Activated T-helper 9 cell treated with anti-CD3 and anti-CD28 coated beads, Interleukin-2, amount 50 U/mL, for 16 hours (primary cell): ENCODE measurements at places on chromosomes 2 and 18.

GRCh38 chr2:207123335-207123744 is 42.4 kb downstream of the KLF7 start:
- DNase-seq = peak; percentile 28

- no peak for DNase-seq
Measured at GRCh38 chr18:23853448-23854195, 160.9 kb upstream of the TTC39C start.

GRCh38 chr2:174341293-174341994 is 6.7 kb downstream of the SP9 start:
- peak; percentile 80 for DNase-seq

DNA sequence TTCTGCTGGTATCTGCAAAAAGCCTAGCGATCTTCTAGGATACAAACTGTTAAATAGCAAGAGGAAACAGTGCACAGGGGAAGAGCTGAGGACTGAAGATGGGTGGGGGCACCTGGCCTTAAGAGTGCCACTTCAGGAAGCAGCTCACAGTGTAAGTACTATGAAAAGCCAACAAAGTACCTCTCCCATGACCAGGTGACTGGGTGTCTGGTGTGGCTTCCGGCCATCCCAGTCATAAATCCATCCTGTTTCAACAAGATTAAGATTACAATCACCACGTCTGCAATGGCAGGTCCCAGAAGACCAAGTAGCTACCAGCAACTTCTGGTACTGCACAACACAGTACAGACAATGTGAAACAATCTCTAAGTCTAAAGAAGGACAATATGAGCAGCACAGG is 15.9 kb downstream of the ERFE start:
- no peak for DNase-seq

DNA sequence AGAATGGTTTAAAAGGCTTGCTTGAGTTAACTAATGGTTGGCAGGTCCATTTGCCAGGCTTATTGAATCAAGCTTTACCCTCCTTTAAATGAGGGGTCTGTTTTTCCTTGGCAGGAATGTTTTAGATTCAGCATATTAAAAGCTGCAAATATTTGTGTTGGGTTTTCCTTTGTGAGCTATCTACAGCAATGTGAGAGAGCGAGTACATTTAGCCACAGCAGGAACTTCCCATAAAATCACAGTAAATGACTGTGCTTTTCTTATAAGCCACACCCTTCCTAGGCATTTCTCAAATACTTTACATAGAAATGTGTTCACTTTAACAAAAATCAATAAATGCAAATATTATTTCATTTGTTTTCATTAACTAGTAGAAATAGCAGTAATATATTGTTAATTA is 23.9 kb downstream of the CALCRL start:
- DNase-seq = no peak

GRCh38 chr2:222796413-222797103 is 64.3 kb upstream of the ACSL3 start:
- no peak for DNase-seq

GRCh38 chr2:192292478-192292877 is 97.7 kb upstream of the TMEFF2 start:
- no peak for DNase-seq

DNA sequence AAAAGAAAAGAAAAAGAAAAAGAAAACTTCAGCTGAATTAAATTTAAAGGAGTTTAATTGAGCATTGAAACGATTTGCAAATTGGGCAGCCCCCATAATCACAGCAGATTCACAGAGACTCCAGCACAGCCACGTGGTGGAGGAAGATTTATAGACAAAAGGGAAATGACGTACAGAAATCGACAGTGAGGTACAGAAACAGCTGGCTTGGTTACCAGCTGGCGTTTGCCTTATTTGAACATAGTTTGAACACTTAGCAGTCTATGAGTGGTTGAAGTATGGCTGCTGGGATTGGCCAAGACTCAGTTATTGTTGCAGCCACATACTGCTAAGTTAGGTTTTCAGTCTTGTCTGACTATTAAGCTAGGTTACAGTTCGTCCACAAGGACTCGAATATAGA is 312.2 kb upstream of the SLC14A2 start:
- no peak for DNase-seq

- no peak for DNase-seq
Measured at GRCh38 chr18:54043484-54044251, 180.8 kb downstream of the MBD2 start.

DNA sequence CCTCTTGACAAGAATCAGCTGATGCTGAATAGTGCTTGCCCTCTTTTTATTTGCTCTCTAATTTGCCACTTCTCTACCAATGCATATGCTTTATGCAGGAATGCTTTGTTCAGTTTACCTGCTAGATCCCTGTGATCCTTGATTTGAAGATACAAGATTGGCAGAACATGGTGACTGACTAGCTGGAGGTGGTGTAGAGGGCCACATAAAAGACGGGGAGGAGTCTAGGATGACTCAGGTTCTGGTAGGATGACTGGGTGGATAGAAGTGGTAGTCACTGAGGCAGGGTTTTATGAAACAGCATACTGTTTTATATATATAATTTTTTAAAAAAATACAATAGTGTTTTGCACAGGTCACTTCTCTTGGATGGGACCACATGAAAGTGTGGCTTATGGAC is 6.3 kb upstream of the ADGRF3 start:
- no peak for DNase-seq

- DNase-seq = no peak
Measured at GRCh38 chr2:66567729-66568128, 132.8 kb downstream of the MEIS1 start.

DNA sequence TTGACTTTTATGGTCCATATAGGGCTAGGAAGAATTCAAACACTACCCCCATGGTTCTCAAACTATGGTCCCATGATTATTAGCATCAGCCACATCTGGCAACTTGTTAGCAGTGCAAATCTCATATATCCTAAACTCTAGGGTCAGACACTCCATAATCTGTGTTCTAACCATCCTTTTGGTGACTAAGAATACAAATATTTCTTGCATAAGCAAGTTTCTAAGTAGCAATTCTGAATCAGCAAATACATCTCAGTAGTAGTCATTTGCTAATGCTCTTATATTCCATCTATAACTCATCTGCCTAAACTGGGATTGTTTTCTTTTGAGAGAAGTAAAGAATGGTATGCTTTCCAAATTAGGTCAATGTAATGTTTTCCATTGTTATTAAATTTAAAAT is 447.3 kb downstream of the TMX3 start:
- no peak for DNase-seq

DNA sequence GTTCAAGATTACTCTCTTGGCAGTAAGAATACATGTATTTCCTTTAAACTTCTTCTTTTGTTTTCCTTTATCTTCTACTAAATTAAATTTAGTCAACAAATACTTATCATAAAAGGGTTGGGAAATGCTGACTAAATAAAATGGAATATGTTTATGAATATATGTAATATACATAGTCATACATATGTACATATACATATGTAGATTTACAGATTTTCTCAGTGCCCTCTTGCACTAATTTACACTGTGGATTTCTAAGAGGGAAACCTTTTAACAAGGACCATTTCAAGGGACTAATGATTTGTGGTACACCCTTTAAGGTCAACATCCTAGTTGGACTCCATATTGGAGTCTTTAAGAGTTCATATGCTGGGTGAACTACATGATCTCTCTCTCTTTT is 37.2 kb downstream of the FAM98A start:
- no peak for DNase-seq

DNA sequence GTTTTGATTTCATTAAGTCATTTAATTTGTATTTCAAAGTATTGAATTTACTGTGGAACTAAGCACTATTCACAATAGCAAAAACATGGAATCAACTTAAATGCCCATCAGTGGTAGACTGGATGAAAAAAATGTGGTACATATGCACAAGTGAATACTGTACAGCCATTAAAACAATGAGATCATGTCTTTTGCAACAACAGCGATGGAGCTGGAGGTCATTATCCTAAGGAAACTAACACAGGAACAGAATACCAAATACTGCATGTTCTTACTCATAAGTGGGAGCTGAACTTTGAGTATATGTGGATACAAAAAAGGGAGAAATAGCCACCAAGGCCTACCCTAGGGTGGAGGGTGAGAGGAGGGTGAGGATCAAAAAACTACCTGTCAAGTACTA is 164.4 kb downstream of the BABAM2 start:
- no peak for DNase-seq

DNA sequence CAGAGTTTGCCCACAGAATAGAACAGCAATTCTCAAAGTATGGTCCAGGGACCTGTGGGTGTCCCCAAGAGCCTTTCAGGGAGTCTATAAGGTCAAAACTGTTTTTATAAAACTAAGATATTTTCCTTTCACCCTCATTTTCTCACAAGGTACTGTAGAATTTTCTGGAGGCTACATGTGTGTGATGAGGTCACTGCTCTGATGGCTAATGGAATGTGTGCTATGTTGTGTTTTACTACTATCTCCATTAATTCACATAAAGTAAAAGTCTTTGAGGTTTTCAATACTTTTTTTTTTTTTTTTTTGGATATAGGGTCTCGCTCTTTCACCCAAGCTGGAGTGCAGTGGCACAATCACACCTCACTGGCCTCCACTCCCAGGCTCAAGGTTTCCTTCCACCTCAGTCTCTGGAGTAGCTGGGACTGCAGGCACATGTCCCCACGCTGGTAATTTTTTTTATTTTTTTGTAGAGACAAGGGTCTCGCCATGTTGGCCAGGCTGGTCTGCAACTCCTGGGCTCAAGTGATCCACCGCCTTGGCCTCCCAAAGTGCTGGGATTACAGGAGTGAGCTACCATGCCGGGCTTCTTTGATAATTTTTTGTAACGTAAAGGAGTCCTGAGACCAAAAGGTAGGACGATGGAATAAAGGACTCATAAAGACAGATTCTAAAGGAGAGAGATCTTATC is 1.8 kb downstream of the TRABD2A start:
- no peak for DNase-seq

DNA sequence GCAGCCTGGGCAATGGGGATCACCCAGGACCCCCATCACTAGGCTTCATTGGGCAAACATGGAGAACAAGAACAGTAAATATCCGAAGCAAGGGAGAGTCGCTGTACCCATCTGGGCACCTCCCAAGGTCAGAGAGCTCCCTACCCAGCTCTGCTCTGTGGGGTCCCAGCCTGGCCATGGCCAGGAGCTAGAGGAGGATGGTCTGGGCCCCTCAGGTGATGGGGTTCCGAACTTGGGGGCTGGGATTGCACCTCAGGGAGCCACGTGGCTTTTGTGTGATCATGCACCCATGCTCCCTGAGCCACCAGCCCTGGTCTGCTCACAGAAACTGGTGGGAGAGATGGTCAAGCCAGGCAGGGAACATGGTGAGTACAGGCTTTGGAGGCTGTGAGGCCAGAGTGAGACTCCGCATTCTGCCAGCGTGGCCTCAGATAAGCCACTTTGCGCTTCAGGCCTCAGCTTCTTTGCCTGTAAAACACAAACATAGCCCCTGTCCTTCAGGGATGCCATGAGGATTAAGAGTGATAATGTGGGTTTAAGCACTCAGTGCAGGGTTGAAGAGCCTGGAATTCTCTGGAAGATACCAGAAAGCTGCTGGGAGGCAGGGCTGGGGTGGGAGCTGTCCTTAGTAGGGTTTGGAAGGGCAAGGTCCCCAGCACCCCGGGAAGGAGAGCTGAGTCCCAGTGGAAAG is 3.0 kb upstream of the NMUR1 start:
- no peak for DNase-seq

- DNase-seq = no peak
Measured at GRCh38 chr2:162234620-162235462, 8.4 kb downstream of the FAP start.

DNA sequence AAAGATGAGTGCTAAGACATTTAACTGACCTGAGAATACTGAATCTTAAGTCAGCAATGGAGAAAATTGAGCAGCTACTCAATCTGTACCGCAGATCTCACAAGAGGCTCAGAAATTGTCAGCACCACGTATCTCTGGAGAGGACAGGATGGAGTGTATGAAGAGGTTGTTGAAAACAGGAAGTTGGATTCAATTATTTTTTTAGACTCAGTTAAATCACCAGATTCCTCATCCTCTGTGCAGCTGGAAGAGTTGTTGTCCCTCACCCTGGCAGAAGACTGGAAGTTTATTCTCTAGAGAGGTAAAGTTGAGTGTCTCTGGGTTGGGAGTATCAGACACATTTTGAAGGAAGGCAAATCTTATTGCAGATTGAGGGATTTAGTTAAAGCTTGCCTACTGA is 114.9 kb upstream of the NT5C1B start:
- DNase-seq = no peak

DNA sequence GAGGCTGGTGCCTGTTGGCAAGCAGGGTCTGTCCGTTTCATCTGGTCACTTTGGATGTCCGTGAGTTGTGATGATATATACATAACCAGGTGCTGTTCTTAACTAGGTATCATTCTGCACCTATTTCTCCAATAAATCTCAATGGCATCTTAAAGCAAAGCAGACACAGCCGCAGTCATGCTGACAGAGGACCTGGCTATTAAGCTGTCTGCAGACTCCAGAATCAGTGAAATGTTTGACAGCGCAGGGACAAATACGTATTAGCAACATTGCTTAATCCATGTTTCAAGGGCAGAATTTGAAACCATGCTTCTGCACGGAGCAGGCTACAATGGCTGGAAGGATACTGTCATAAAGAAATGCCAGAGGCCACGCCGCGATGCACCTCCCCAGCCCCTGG is 414.6 kb downstream of the ZNF516 start:
- DNase-seq = no peak

GRCh38 chr2:152481881-152482583 is 147.1 kb downstream of the FMNL2 start:
- no peak for DNase-seq

- no peak for DNase-seq
Measured at GRCh38 chr2:137764646-137765045, 199.6 kb upstream of the HNMT start.

- DNase-seq = peak; percentile 75
Measured at GRCh38 chr2:216013080-216013909, at the start of gene MREG. Gene MREG, minus strand, starts transcription at chr2:216013551. Its CDS starts 224 bp downstream, at chr2:216013327.

- no peak for DNase-seq
Measured at GRCh38 chr2:128603411-128603924, 284.8 kb upstream of the HS6ST1 start.

GRCh38 chr2:158835431-158835830 is 40.3 kb downstream of the DAPL1 start:
- no peak for DNase-seq

DNA sequence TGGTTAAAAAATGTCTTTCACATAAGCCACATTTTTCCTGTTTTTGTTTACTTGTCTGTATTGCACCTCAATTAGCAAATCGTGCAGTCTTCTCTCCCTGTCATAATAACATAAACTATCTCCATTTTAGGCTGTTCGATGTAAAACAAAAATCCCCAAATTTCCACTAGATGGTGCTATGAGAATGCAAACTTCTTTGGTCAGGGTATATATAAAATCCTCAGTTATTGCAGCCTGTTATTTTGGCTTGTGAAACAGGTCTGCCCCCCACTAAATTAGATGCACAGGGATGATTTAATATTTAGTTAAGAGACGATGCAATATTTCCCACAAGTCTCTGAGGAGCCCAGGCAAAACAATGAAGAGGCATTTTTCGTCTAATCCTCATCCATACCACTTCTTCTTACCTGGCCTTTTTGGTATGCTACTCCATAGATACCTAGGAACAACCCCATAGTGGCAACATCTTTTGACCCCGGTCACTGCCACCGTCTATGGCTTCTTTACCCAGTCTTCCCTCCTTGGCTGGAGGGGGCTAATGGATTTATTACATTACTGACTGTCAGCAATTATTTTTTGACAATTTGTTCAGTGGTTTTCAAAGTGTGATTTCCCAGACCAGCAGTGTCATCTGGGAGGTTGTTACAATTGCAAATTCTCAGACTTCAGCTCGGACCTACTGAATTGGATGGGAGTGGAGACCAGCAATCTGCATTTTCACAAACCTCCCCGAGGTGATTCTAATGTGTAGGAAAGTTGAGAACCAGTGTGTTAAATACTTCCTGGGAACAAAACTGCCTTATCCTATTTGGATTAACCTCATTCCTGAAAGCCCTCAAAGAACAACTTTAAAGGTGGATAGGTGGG is 117.4 kb upstream of the CWC22 start:
- DNase-seq = no peak

GRCh38 chr2:135547311-135547710 is 16.0 kb downstream of the R3HDM1 start:
- no peak for DNase-seq
